ENCODE measurements at places on chromosomes 1 and 21. TPM values are rescaled to one million over a fixed set of nuclear protein-coding genes. Genes with fewer than 3 reads are reported as not detected.

- no peak for DNase-seq
Observed at GRCh38 chr1:96048572-96049212, 672.9 kb upstream of the PTBP2 start.

GRCh38 chr1:202010180-202011015 is at the start of gene ELF3:
Gene ELF3, plus strand, starts transcription at chr1:202010587. Its CDS starts 550 bp downstream, at chr1:202011137.
- no peak for DNase-seq

The MATN1 gene
- 0.54 TPM for total RNA-seq

DNA sequence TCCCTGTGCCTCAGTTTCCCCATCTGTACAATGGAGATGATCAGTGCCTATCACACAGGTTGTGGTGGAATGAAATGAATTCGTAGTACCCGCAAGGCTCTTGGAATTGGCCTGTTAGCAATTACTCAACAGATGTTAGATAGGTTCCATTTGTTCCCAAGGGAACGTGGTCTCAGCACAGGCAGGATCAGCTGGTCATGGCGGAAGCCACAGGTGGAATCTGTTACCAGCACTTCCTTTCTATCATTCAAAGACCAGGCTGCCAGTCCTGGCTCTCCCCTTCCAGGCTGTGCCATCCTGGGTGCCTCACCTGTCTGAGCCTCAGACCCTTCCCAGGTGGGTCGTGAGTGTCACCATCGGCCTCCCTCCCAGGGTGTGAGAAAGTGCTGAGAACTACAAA is 61.5 kb downstream of the FBXO2 start:
- no peak for DNase-seq

DNA sequence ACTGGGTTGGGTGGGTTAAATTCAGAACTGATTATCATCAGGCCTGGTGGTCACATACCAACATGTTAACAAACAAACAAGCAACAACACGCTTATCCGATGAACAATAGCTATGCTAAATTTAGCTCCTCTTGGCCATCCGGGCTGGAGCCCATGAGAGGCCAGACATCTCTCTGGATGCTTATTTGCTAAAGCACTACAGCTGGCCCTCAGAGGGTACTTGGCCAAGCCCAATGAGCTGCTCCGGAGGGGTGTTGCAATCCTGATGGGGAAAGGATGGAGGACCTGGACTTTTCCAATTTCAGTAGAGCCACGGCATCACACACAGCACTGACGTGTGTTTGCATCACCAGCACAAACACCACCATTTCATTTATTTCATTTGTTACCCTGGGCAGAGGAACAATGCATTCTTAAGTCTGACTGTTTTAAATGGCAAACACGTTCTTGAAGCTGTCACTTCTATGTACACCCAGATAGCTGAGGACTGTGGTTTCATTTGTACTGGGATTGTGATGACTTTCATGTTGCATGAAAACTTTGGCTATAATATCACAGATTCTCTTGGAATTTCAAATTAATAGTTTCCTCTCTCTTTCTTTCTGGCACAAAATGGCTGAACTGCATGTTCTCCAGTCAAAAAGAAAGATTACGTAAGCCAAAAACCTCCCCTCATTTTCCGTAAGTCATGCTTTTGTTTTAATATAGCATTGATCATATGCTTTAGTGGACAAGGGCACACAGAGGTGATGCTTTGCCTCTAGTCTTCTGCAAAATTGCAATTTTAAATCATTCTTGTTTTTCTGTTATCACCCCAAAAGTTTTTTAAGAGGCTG is 359.8 kb upstream of the KAZN start:
- no peak for DNase-seq

The G0S2 gene
- total RNA-seq, result 0.37 TPM

The KCNK1 gene
- 0.56 TPM for total RNA-seq

The FALEC gene
- total RNA-seq, result 1.2 TPM

The ADGRL2 gene
- total RNA-seq, result 168 TPM

The MAP10 gene
- 2.0 TPM for total RNA-seq

DNA sequence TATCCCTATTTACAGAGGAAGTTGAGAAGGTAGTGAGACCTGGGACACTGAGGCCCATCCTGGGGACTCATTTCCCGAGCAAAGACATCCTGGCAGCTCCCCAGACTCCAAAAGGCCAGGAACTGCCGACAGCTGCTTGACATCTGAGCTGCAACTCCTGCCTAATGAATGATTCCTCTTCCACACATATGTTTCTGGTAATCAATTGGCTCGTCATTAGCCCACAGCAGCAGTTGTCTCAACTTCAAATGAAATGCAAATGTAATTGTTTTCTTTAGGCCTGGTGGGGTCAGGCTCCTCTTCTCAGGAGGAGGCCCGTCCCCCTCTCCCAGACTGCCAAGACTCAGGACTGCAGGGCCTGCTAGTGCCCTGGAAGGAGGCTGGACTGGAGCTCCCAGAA is 61.8 kb upstream of the DISP3 start:
- no peak for DNase-seq

The FMO2 gene
- total RNA-seq, result not detected

The ACTL8 gene
- total RNA-seq, result not detected

DNA sequence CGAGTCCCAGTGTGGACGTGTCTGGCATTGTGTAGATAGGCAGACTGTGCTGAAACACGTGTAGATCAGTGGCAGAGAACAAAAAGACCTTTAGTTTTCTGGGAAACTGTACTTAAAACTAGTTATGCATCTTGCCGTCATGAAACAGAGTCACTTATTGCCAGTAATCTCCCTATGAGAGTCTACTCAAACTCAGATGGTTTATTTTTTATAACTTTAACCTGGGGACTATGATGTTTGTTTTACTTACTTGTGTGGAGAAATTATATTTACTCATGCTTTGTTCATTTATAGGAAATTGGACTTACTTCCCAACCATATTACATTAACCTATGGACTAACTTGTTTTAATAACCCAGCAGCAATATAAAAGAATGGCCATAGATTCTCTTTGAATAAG is 54.1 kb upstream of the ABCG1 start:
- DNase-seq, result no peak

The RCAN3 gene
- 2.4 TPM for total RNA-seq

The CYP4B1 gene
- total RNA-seq, result not detected

GRCh38 chr1:42739753-42740700 is at the start of gene CLDN19:
Gene CLDN19, minus strand, starts transcription at chr1:42740236. Its CDS starts 173 bp downstream, at chr1:42740063.
- DNase-seq, result no peak

The CTSE gene
- total RNA-seq, result not detected

DNA sequence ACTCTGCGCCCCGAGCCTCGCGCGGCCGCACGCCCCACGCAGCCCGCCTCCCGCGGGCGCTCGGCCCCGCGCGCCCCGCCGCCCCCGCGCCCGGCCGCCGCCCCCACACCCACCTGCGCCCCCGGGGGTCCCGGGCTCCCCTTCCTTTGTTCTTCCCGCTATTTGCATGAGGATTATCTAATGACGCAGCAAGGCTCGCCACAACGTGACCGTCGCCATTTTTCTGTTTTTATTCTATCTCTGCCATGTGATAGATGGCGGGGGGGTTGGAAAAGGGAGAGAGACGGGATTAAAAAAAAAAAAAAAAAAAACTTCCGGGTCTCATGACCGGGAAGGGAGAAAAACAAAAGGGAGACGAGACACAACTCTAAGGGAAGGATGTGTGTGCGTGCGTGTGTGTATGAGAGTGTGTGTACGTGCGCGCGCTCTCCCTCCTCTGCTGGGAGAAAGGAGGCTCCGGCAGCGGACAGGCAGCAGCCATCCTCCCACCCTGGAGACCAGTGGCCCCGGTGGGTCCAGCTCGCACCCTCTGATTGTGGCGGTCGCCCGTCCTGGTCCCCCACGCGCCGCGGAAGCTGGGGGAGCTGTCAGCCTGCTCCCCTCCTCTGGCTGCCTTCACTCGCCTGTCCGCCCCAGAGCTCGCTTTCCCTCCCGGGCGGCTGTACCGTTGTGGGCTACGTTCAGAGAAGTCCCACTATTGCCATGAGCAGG is 80.4 kb upstream of the AK4 start:
- DNase-seq, result peak; percentile 55

GRCh38 chr1:222784916-222785315 is 29.9 kb upstream of the DISP1 start:
- no peak for DNase-seq

The NCF2 gene
- not detected for total RNA-seq

The NT5C1A gene
- not detected for total RNA-seq
